ENCODE measurements at places on chromosomes 13 and 19.
A peak's percentile ranks its signal among the peaks of the same experiment; 100 is the strongest.

GRCh38 chr13:98549006-98549727, 27.7 kb downstream of the STK24 start:
- no peak for DNase-seq

DNA sequence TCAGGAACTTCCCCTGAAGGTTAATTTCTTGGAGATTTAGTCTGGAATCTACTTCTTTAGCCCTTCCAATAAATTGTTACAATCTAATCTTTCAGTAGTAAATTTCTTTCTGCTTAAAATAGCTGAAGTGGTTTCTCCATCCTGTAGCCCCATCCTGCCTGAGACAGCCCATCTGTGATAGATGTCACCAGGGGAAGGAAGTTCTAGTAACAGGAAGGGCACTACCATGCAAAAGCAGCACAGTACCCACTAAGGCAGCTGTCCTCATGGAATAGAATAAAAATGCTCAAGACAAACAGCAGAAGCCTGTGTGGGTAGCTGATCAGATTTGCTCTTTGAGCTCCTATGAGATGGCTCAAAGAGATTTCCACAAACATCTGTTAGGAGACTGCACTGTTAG, 1036.5 kb downstream of the SLITRK5 start:
- no peak for DNase-seq

- DNase-seq: no peak
These were observed 178.1 kb downstream of the FLT1 start for GRCh38 chr13:28316836-28317235.

GRCh38 chr13:64305246-64305645, 2889.6 kb upstream of the PCDH20 start:
- no peak for DNase-seq

GRCh38 chr19:3338541-3339181, 27.7 kb upstream of the NFIC start:
- DNase-seq: peak; percentile 71

DNA sequence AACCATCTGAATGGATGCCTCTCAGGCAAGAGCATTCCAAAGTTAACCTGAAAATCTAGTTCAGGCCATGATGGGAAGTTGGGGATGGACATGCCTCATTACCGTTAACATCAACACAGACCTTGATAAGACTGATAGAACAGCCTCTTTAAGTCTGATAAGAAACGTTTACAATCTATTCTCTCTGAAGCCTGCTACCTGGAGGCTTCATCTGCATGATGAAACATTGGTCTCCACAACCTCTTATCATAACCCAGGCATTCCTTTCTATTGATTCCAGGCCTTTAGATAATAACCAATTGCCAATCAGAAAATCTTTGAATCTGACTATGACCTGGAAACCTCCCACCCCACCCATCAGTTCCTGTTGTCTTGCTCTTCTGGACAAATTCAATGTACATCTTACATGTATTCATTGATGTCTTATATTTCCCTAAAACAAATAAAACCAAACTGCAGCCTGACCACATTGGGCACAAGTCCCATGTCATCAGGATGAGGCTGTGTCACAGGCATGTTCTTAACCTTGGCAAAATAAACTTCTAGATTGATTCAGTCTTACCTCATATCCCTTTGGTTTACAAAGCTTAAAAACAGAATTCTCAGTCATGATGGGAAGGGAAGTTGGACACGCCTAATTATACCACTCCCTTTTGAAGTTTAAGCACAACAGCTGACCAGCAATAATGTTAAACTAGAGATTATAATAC, 843.8 kb upstream of the SPRY2 start:
- no peak for DNase-seq

- peak; percentile 13 for DNase-seq
These were observed at the start of gene SYT3 for GRCh38 chr19:50639121-50640112. Gene SYT3, minus strand, starts transcription at chr19:50639881. Its CDS starts 2,470 bp downstream, at chr19:50637411.

- DNase-seq: no peak
These were observed 2.9 kb downstream of the ANKRD27 start for GRCh38 chr19:32671883-32672593.

GRCh38 chr13:109698779-109699178, 87.6 kb downstream of the IRS2 start:
- no peak for DNase-seq

DNA sequence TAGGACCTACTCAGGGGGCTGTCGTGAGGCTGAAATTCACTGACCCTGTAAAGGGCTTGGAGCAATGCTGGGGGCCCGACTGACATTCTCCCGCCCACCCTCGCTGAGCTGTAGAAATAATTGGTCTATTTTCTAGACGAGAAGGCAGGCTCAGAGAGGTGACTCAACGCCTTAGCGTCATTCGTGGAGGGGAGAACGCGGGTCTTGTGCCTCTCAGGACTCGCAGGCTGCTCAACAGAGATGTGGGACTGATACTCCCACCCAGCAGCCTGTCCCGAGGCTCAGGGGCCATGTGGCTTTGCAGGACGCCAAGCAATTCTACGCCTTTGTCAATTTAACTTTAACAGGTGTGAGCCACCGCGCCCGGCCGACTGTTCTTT, 23.6 kb upstream of the ASPDH start:
- no peak for DNase-seq

DNA sequence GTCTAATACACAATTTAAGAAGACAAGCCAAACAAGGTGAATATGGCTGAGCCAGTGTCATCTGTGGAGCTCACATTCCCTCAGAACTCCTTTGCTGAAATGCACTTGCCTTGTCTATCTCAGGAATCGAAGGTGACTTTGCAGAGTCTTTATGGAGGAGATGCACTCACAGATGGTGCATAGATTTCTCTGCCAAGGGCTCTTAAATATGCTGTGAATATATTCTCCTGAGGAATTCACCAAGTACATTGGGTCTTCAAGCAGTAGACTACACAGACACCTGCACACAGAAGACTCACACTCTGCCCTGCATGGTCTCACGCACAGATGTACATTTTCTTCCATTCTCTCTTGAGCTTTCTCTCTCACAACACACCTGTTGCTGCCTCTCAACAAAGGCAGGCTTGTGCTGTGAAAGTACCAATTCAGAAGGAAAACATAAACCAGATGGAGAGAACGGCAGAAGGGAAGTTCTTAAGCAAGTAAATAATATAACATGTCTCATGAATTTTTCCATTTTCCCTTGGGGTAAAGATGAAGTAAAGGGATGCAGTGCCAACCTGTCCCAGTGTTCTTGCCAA, 174.7 kb downstream of the DLEU7 start:
- no peak for DNase-seq

- DNase-seq: no peak
These were observed 51.4 kb downstream of the LRCH1 start for GRCh38 chr13:46604226-46604990.

DNA sequence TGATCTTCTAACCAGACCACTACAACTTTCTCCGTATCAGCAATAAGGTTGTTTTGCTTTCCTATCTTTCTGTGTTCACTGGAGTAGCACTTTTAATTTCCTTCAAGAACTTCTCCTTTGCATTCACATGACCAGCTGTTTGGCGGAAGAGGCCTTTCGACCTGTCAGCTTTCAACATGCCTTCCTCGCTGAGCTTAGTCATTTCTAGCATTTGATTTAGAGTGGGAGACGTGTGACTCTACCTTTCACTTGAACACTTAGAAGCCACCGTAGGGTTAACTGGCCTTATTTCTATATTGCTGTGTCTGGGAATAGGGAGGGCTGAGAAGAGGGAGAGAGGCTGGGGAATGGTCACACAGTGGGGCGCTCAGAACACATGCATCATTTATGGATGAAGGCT, 104.7 kb downstream of the TUBGCP3 start:
- no peak for DNase-seq

DNA sequence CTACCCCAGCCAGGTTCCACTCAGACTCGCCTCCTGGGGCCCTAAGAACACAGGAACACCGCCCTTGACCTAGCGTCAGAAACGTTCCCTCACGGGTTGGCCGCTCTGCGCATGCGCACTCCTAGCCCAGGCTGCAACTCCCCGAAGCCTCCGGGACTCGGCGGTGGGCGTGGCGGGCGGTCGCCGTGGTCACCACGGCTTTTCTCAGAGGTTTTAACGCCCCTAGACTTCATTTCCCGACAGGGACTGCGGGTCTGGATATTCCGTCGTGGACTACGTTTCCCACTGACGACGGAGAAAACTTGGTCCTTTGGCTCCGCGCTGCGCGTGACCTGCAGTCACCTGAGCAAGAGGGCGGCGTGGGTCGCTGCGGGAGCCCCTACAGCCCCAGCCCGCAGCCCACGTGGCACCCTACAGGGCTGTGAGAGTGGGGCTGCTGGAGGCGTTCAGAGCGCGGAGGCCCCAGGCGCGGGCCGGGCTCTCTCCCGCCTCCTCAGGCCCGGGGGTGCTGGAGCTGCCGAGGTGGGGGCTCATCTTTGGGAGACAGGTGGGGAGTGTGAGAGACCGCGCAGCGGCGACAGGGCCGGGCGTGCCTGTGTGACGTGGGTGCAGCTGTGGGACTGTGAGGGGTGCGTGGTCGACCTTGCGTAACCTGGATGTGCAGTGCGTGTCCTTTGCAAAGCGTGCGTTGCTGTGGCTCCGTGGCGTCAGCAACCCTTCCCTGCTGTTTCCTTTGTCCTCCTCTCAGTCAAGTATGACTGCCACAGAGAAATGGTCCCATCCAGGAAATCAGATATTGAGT, 38.0 kb upstream of the ZNF573 start:
- peak; percentile 33 for DNase-seq

DNA sequence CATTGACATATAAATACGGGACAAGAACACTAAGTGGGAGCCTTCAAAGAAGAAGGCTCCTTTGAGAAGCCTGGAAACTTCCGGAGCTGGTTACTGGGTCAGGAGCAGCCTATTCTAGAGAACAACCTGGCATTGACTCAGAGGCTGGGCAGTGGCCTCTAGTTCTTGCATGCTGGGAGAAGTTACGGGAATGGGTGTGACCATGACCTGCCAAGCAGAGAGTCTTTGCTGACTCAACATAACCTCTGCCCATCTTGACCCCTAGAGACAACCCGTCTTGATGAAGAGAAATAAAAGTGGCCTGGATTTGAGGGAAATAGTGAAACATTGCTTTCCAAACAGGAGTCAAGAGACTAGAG, 21.0 kb downstream of the STARD13 start:
- DNase-seq: no peak

GRCh38 chr13:114313061-114313860, 1.0 kb upstream of the CHAMP1 start:
- DNase-seq: no peak

GRCh38 chr19:20237773-20238623, 71.0 kb downstream of the ZNF486 start:
- peak; percentile 85 for DNase-seq
